ENCODE measurements at places on chromosomes 2 and 18.
A peak's percentile ranks its signal among the peaks of the same experiment; 100 is the strongest.

- DNase-seq, result no peak
These were observed 22.8 kb downstream of the COL6A3 start for GRCh38 chr2:237391140-237391539.

DNA sequence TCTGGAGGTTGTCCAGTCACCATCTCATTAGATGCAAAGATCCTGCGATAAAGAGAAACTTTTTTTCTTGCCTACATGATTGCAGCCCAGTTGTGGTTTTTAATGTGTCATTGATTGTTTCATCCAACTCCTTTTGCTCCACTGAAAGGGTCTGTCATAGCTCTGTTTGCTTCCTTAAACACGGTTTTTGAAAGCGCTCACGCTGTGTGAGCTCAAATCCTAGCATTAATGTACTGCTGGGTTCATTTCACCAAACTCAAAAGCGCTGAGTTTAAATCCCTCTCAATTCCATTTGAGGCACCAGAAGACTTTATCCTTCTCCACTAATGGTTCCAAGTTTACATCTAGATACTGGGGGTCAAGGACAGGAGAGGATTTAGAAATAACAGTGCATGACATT is 53.6 kb downstream of the CDK15 start:
- DNase-seq, result no peak

GRCh38 chr18:66632756-66633155 is 28.9 kb upstream of the CDH19 start:
- no peak for DNase-seq

- no peak for DNase-seq
These were observed 18.7 kb upstream of the DUSP2 start for GRCh38 chr2:96163768-96164429.

GRCh38 chr2:239436669-239437335 is 36.0 kb upstream of the HDAC4 start:
- no peak for DNase-seq

- DNase-seq, result no peak
These were observed 537 bp upstream of the ZC3H15 start for GRCh38 chr2:186485576-186485870.

- DNase-seq, result no peak
These were observed 173.5 kb downstream of the ALK start for GRCh38 chr2:29747786-29748470.

GRCh38 chr2:73984922-73985307 is 205 bp downstream of the TET3 start:
- DNase-seq, result peak; percentile 81

- DNase-seq, result no peak
These were observed 146.2 kb upstream of the MSH6 start for GRCh38 chr2:47636596-47637264.

GRCh38 chr2:224816816-224817215 is 100.7 kb upstream of the CCDC195 start:
- no peak for DNase-seq

GRCh38 chr2:138827426-138828054 is 47.4 kb upstream of the NXPH2 start:
- DNase-seq, result no peak

DNA sequence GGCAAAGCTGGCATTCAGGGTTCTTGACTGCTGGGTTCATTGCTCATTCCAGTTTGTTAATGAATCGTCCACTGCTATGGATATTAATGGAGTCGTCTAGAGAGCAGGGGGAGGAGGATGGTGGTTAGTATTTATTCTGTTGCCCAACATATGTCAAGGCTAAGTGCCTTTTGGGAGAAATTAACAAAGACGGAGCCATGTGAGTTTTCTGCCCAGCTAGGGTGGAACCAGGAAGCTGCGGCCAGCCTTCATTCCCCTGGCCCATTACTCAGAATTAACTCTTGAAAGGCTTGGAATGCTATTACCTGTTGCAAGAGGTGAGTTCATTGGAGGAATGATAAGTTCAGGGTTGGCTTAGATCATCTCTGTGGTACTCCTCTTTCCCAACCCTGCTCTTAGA is 19.3 kb downstream of the IGFBP2 start:
- DNase-seq, result no peak

DNA sequence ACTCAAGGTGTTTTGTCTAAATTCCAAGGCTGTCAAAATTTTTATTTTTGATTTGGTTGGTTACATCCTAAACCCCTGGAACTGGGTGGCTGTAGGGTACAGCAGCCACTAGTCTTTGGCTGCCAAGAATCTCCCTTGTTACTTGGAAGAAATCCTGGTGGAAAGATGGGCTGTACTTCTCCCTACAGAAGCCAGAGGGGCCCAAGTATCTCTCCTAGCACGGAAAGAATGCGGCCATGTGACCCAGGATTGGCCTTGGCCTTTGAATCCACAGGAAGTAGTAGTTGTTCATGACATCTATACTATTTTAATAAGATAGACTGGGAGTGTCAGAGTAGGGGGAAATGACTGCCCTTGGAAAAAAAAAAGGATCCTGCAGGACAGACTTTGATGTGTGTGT is 54.4 kb upstream of the MYO3B start:
- DNase-seq, result no peak

DNA sequence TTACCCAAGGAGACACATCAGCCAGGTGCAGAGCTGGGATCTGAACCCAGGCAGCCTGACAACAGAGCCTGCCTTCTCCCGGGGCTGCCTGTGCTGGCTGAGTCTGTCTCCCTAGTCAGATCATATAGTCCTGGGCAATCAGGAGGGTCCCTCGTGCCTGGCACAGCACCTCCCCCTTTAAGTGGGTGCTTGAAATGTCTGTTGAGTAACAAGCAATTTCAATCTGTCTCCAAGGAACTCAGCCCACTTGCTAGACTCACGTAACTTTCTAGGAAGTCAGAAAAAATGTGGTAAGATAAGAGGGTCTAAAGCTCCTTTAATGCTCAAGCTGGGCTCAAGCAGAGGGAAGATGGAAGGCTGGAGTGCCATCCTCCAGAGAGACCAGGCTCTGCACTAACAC is 51.9 kb downstream of the REEP1 start:
- DNase-seq, result no peak

DNA sequence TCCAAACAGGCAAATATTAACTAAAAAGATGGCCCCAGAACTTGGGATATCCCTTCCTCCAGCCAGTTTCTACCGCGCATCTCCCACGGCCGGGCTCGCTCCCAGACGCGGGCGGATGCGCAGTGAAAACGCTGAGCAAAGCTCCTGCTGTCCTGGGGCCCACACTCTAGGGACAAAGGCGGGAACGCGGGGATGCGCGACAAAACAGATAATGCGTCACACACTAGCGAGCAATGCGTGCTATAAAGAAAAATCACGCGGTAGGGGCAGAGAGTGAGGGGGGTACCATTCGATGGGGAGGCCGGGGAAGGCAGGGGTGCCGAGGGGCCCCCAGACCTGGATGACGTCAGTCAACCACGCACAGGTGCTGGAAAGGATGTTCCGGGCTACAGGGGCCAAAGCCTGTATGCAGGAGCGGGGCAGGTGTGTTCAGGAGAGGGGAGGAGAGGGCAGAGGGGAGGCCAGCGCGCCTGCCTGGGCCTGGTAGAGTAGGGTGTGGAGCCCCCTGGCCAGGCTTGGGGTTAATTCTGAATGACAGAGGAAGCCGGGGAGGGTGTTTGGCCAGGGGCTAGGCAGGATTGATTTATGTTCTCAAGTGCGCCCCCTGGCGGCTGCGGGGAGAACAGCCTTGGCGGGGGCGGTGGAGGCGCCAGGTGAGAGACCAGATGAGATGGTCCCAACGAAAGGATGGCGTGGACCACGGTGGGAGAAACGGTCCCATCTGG is 14.9 kb upstream of the ITM2C start:
- peak; percentile 63 for DNase-seq

- DNase-seq, result no peak
These were observed 250.7 kb downstream of the GBX2 start for GRCh38 chr2:235917506-235917905.

- DNase-seq, result no peak
These were observed 55.7 kb downstream of the MSH6 start for GRCh38 chr2:47838686-47839085.

DNA sequence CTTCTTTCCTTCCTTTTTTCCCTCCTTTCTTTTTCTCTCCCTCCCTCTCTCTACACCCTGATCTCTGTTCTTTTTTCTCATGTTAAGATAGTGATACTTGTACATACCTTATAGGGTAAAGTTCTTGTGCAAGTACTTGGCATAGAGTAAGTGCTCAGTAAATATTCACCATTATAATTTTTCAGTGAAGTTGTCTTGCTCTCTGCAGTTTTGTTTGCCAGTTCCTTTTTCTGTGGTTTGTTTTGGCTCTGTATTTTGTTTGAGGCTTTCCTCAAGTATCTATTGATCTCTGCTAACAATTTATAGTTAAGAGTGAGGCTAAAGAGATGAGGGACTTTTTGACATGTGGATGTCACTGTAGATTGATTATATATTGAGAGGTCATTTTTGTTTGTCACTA is 48.0 kb downstream of the MTX2 start:
- DNase-seq, result no peak

GRCh38 chr18:21747268-21747667 is 6.7 kb downstream of the MIB1 start:
- no peak for DNase-seq

DNA sequence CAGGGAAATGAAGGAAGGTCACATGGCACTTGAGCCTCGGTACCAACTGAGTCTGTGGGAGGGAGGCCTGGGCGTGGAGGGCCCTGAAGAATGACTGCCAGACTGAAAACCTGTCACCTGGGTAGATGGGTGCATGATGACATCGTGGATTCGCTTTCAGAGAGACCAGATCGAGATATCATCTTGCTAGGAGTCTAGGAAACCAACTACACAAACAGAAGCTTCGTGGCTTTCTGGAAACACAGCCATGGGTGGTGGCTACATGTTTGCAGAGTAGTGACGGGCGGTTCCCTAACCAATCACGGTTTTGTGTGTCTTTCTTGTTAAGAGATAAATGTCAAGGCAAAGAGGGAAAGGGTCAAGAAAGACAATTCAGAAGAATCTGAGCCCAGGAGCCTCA is 155.0 kb downstream of the EIPR1 start:
- DNase-seq, result no peak

DNA sequence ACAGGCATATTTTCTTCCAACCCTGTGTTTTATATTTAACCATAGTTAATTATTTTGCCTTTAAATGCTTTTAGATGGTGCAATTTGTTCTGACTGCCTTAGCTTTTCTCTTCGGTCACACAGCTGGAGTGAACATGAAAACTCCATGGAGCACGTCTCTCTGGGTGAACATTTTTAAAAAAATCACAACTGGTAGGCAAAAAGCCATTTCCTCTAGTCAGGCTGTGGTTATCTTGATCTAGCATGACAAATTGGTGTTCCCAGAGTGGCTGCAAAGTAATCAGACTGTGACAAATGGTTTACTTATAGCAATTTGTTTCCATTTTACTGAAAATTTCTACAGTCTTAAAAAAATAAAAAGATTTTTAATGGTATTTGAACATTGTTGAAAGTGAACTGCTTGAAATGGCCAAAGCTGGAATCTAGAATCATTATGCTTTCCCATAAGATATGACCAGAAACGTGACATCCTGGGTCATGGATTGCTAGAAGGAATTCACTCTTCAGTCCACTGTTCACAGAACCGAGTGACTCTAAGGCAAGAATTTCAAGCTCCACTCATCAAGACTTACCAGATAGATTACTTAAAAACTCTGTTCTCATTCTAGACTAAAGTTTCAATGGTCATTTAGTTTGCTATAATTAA is 703.6 kb downstream of the CPS1 start:
- no peak for DNase-seq

DNA sequence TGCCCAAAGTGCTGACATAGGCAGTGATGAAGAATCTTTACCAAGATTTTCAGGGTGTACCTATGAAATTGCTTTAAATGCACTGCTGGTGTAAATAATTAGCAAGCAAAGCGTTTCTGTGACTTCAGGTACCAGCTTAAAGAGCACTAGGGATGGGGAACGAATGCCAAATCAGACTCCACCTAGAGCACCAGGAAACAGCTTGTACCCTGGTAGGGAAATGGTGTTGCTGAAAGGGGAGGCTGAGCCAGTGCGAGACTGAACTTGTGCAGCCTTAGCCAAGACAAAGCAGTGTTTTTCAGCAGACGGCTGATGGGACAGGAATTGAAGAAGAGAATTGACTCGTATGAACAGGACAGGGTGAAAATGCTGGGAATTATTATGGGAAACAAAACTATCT is 65.6 kb downstream of the TWSG1 start:
- DNase-seq, result no peak

- no peak for DNase-seq
These were observed 1.3 kb downstream of the NPPC start for GRCh38 chr2:231924889-231925275.

DNA sequence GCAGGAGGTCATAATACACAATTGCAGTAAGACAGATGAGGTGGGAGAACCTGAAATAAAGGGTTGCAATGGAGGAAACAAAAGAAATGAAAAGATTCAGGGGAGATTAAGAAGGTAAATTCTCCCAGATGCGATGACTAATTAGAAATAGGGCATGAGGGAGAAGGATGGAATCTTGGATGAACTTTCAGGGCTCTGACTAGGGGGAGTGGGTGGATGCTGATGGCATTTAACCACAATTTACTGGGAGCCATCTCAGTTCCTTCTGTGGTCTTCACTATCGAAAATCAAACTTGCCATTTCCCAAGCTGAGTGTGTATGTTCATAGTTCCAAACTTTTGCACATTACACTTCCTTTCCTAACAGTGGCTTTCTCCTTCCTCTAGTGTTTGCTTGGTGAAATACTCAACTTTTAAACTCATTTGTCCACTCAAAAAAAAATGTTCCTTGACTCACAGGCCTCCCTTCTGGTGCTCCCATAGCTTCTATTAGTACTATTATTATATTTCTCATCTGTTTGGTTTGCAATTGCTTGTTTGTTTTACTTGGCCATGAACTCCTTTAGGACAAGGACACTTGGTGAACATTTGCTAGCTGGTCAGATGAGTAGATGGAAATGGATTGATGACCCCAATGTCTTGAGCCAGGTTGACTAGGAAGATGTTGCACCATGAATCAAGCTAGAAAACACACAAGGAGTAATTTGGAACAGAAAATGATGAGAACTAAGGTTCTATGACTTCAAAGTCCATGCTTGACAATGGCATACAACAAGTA is 178.5 kb downstream of the DIS3L2 start:
- no peak for DNase-seq

- no peak for DNase-seq
These were observed 125.7 kb downstream of the RBMS1 start for GRCh38 chr2:160367887-160368286.

GRCh38 chr18:48452861-48453323 is 43.7 kb upstream of the ZBTB7C start:
- no peak for DNase-seq

DNA sequence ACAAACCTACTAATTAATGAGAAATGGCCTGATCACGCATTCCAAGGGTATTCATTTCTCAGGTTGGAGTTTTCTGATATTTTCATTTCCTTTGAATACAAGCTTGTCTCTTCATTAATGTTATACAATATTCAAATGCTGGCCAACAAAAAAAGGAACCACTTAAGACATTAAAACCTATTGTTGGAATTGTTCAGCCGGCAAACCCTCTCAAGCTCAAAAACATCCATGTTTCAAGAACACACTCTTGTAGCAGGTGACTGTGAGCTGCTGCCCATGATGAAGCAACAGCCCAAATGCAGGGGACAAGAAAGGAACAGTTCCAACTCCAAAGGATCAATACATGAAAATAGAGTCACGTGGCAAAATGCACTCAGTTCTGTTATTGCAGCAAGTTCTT is 454.5 kb downstream of the BCL11A start:
- DNase-seq, result no peak
